ENCODE measurements at places on chromosomes 5 and 9.
A peak's percentile ranks its signal among the peaks of the same experiment; 100 is the strongest.

- no peak for DNase-seq
These were observed 4.0 kb upstream of the PCDHGA1 start for GRCh38 chr5:141326088-141326854.

- no peak for DNase-seq
These were observed 51.9 kb downstream of the IPPK start for GRCh38 chr9:92617951-92618510.

DNA sequence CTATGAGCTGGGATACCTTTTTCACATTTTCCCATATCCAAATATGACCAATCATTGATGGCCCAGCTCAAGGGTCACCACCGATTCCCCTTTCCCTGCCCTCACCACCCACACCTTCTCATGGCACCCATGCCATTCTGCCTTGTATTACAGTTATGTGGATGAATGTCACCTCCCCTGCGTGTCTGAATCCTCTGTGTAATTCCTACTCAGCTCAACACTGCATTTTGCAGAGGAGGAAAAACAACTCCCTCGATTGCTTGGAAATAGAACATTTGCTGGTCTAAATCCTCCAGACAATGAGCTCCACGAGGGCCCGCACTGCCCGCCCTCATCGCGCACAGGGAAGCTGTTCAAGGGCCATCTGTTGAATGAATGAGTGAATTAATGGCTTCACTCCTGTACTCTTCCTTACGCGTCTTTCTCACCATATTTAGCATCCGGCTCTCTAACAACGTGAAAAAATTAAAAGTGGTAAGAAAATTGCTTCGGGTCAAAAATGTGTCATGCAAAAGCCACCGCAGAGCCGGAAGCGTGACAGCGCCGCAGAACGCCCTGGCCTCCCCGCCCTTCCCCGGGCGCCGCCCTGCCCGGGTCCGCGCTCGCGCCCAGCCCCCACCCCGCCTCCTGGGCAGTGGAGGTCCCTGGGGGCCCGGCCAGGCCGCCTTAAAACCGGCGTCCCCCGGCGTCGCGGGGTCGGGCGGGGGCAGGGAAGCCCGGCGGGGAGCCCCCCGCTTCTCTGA is 704 bp downstream of the SUSD1 start:
- DNase-seq = peak; percentile 61

DNA sequence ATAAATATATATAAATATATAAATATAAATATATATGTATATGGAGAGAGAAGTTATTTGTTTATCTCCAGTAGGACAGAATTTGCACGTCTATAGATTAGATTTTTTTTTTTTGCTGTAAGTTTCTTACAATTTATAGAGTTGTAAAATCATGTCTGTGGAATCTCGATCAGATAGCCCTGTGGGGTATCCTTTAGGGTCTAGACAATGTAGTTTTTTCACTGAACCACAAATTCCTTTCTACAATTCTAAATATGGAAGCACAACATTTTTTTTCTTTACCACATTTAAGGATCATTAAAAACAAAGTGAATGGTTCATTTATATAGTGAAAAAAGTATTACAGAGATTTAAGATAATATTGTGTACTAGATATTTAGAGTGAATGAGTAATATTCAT is 384.2 kb upstream of the ZNF608 start:
- no peak for DNase-seq

DNA sequence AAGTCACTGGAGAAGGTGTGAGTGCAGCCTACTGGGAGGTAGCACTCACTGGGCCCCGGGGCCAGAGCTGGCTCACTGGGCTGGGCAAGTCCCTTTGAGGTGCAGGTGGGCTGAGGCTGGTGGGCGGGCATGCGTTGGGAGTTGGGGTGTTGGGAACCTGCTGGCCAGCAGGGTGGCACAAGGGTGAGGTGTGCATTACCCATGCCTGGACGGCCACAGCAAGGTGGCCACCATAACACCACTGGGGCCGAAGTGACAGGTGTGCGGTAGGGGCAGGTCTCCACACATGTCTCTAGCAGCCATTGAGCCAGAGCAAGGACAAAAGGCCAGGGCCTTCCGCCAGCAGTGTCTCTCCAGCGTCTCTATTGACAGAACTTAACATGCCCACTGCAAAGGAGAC is 22.6 kb downstream of the PRRT1B start:
- no peak for DNase-seq

DNA sequence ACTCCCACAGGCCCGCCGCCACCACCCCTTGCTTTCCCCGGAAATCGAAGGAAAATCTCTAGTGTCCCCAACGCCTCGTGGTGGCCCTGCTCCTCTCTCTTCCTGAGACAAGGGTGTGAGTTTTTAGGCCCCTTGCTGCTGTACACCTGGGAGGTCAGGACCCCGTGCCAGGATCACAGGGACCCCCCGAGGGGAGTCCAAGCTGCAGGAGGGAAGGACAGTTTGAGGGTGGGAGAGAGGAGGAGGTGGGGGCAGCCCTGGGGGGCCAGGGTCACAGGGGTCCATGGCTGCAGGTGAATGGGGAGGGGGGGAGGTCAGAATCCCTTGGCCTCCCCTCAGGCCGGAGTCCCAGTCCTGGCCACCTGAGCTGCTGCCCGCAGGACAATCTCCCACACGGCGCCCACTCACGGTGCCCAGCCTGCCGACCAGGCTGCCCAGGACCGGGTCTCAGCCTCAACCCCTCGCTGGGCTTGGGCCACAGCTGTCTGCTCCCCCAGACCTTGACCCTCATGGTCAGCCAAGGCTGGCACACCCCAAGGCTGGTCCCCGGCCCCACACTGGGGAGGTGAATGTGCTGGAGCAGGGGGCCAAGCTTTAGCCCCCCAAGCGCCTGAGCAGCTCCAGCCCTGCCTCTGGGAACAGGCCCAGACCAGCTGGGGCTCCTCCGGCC is 19.9 kb downstream of the TPPP start:
- DNase-seq = no peak

DNA sequence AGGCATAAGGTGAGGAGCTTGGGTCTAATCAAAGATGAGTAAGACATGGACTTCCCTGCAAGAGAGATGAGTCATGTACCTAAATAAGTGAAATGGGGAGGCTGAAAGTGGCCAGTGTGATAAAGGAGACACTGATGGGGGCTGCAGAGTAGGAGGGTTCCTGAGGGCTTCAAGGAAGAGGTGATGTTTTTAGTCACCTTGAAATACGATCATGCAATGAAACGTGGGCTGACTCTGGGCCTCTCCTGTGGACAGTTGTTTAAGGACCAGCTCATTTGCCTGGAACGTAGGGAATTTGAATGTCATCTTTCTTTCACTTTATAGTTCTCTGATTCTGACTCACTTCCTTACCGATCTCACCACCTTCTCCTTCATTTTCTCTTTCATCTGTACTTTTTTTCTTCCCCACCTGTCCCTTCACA is 49.6 kb upstream of the CPLX2 start:
- no peak for DNase-seq

GRCh38 chr9:76580188-76580587 is 121.2 kb downstream of the GCNT1 start:
- DNase-seq = no peak

DNA sequence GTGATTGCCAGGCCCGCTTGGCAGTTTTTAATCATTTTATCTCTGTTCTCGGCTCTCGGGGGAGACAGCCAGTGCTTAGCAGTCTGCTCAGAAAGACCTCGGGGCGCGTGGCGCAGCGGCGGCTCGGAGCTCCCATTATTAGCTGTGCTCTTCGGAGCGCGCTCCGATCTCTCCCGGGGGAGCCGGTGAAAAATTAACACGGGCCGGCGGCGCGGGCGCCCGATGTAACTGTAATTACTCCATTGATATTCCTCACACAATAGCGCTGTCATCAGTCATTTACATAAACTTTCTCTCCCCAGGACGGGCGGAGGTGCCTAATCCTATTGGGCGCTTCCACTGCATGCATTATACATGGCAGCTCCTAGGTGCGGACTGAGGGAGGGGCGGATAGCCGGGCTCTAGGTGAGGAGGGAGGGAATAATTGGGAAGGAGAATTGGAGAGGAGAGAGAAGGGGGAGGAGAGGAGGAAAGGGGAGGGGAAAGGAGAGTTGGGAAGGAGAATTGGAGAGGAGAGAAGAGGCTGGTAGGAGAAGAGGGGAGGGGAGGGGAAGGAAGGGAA is 24.9 kb downstream of the LMX1B start:
- DNase-seq = no peak

DNA sequence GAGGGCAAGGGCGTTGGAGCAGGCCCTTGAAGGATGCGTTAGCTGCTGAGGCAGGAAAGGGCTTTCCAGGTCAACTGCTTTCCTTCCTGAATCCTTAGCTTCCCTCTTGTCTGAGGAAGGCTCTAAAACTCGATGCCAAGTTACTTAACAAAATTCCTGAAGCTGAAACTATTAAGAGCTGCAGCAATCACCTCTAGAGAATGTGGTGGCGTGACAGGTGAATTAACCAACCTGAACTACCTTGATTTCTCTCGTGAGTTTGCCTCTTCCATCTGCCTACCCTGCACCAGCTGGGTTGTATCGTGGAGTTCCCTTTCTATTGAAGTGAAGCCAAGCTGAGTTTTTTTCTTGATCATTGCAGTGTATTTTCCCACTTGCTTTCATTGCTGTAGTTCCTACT is 96.1 kb downstream of the PDE8B start:
- no peak for DNase-seq

DNA sequence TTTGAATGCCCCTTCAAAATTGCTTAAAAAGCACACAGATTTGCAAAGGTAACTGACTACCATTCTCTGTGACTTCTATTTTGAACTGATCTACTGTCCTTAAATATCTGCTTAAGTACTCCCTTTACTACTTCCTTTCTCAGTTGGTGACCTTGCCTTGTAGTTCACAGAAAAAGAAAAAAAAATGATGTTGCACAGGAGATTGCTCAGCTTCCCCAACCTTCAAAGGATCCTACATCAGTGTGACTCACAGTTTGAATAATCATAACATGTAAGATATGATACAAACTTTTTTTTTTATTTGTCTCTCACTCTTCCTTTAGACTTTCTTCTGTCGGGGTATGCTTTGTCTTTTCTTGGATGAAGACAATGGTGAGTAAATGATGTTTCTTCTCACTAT is 1029.6 kb downstream of the CDH12 start:
- DNase-seq = no peak

GRCh38 chr5:148107608-148108007 is 43.8 kb downstream of the SPINK5 start:
- no peak for DNase-seq

- DNase-seq = peak; percentile 50
These were observed 33.4 kb upstream of the TTC1 start for GRCh38 chr5:159975462-159976019.

DNA sequence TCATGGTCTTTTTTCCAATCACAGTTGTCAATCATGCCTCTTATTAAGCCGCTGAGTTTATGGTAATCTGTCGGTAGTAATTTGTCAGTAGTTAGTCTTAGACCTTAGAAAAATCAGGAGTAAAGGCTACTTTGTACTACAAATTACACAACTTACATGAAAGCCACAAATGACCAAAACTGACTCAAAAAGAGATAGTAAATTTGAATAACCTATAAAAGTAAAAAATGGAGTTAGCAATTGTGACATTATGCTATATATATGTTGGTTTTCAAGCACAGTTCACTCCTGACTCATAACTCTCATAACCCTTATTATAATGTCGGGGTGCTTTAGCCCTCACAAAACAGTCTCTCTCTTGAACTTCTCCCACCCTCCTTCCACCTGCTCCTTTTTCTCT is 251.8 kb downstream of the ROR2 start:
- no peak for DNase-seq

- DNase-seq = no peak
These were observed 74.0 kb downstream of the PRR16 start for GRCh38 chr5:120538149-120538548.

DNA sequence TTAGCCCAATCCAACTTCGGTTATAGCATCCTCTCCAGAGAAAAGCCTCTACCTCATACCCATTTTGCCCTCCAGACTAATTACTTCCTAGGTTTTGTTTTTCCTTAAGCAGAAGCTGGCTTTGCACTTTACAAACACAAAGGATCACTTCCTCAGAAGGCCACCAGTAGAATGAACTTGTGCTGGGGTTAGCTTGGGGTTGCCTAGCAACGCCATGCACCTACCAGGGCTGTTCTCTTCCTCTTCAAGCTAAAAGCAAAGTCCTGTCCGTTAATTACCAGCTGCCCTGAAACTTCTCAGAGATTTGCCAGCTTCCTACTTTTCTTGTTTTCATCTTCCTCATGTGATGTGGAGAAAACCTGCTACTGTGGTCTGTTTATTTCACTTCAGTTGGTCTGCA is 132.0 kb upstream of the WWC1 start:
- no peak for DNase-seq

GRCh38 chr9:114972510-114973136 is 42.2 kb upstream of the TNFSF8 start:
- DNase-seq = no peak

DNA sequence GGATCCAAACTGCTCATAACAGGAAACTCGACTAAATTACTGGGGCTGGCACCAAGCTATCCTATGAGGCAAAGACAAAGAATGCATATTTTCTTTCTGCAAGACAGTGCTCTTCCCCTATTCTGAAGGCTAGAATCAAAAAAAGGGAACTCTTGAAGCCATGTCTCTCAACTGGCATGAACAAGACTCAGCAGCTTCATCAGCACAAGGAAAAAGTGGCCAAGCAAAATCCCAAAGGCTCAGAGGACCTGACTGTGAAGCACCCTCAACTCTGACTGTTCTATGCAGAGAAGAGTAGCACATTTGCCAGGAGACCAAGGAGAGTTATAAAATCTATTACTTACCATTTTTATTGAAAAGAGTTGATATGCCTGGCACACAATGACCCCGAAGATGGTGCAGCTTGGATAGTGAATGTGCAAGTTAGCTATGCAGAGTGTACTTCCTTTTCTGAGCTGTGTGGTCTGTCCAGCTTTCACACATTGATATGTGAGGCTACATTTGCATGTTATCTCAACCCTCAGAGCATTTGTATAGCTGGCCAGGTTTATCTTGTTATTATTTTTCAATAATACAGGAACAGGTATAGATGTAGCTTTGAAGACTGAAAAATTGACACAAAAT is 51.0 kb upstream of the FYB1 start:
- no peak for DNase-seq

DNA sequence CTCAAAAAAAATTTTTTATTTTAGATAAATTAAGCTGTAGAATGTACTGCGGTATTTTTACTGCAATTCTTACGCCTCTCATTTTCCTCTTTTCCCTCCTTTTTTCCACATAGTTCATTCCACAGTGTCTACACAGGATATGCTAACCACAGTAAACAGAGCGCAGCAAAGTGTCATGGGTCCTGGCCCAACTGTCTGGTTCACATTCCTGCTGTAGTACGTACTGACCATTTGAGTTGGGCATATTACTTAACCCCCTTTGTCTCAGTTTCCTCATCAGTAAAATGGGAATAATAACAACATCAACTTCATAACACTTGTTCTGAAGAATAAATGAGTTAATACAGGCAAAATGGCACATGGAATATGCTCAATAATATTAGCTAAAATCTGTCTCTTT is 41.6 kb downstream of the SLC44A1 start:
- DNase-seq = no peak

GRCh38 chr9:92713528-92713927 is 43.6 kb upstream of the IPPK start:
- no peak for DNase-seq

- no peak for DNase-seq
These were observed 24.2 kb downstream of the JADE2 start for GRCh38 chr5:134549714-134550113.
